RWPE1 (cell line): ENCODE measurements at places on chromosomes 1 and 21.

GRCh38 chr1:223081181-223081994 is 61.7 kb downstream of the TLR5 start:
- peak; percentile 91 for DNase-seq

- DNase-seq, result no peak
These were observed at the start of gene DMRTA2 for GRCh38 chr1:50422946-50423669. Gene DMRTA2, minus strand, starts transcription at chr1:50423443. Its CDS starts 1,907 bp downstream, at chr1:50421536.

DNA sequence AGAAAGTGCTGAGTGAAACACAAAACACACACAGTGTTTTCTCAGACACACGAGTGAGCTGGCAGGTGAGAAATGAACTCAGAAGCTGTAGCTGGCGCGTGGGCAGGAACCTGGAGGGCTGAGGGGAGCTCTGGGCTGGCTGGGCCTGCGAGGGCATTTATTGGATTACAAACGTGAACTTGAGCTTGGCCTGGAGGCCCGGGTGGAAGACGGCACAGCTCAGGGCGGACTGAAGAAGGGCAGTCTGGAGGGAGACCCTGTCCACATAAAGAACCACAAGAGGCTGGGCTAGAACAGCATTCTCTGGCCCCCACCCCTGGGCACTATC is 52.1 kb upstream of the ADARB1 start:
- no peak for DNase-seq

- no peak for DNase-seq
These were observed 39.0 kb downstream of the NDC1 start for GRCh38 chr1:53799141-53799540.

DNA sequence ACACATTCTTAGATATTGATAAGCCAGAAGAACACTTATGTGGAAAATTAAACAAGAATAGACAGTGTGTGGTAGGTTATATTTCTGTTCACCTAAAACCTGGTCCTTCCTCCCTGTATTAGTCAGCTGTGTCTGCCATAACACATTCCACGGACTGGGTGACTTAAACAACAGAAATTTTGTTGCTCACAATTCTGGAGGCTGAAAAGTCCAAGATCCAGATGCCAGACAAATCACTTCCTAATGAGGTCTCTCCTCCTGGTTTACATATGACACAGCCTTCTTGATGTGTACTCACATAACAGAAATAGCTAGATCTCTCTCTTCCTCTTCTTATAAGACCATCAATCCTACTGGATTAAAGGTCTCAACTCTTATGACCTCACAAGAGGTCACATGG is 25.7 kb downstream of the JMJD4 start:
- DNase-seq, result no peak

GRCh38 chr1:178946416-178946815 is 75.5 kb upstream of the ANGPTL1 start:
- no peak for DNase-seq

DNA sequence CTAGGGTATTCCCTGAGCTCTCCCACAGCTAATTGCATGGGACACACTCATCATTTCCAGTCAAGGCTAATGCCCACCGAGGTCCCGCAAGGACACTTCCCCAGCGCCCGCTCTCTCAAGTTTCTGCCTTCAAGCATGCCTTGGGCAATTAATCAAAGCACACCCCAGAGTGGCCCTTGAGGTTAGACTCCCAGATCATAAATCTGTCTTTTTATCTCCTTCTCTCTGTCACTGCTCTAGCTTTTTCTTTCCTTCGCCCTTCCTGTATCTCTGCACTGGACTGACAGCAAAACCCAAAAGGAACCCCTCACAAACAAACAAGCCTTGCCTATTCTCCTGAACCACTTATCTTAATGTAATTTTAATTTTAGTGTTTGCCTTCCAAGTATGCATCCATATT is 7.9 kb upstream of the EXOSC10 start:
- DNase-seq, result no peak

GRCh38 chr1:179828554-179829110 is 49.0 kb downstream of the TOR1AIP2 start:
- no peak for DNase-seq

- DNase-seq, result peak; percentile 42
These were observed 142.8 kb downstream of the ZZZ3 start for GRCh38 chr1:77539519-77540142.

DNA sequence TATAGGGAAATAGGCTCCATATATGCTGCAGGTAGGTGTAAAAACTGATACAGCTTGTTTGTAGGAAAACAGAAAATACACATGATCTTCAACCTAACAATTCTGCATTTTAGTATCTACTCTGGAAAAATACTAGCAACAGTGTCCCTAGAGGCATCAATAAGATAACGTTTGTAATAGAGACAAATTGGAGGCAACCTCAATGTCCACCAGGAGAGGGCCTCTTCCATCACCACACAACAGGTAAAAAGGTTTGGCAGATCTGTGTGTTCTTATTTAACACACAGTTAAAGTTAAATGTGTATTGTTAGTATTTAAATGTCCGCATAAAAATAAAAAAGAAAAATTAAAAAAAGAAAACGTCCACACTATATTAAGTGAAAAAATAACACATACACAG is 5.4 kb downstream of the EIF2D start:
- peak; percentile 79 for DNase-seq

- DNase-seq, result no peak
These were observed 15.5 kb downstream of the CD101 start for GRCh38 chr1:117017062-117017461.

DNA sequence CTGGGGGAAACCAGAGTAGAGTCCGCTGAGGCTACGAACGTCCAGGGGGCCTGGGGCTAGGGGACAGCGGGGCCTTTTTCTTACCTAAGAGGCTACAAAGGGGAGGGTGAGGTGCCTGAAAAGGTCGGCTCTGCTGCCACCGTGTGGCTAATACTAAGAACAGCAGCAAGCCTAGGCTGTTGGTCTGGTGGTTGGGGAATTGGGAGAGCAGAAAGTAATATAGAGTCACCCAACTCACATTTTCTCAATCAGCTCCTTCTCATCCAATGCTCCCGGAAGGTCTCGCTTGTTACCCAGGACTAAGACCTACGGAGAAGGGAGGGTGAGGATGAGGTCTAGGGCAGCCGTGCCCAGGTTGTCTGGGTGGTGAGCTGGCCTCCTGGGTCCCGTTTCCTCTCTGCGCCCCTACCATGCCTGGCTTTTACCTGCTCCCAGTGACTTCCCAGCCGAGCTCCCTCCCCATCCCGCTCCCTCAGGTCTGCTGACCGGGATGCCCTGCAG is 9.3 kb downstream of the ARL8A start:
- peak; percentile 94 for DNase-seq

DNA sequence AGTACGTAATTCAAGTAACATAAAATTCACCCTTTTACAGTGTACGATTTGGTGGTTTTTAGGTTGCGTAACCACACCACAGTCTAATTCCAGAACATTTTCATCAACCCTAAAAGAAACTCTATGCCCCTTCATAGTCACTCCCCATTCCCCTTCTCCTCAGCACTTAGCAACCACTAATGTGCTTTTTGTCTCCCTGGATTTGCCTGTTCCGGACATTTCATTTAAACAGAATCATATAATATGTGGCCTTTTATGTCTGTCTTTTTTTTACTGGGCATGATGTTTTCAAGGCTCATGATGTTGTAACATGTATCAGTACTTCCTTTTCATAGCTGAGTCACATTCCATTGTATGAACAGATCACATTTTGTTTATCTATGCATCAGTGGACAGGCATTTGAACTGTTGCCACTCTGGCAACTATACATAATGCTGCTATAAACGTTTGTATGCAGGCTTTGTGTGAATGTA is 20.8 kb downstream of the OBSCN start:
- peak; percentile 78 for DNase-seq

- peak; percentile 49 for DNase-seq
These were observed 335.0 kb upstream of the GREM2 start for GRCh38 chr1:240946926-240947325.

DNA sequence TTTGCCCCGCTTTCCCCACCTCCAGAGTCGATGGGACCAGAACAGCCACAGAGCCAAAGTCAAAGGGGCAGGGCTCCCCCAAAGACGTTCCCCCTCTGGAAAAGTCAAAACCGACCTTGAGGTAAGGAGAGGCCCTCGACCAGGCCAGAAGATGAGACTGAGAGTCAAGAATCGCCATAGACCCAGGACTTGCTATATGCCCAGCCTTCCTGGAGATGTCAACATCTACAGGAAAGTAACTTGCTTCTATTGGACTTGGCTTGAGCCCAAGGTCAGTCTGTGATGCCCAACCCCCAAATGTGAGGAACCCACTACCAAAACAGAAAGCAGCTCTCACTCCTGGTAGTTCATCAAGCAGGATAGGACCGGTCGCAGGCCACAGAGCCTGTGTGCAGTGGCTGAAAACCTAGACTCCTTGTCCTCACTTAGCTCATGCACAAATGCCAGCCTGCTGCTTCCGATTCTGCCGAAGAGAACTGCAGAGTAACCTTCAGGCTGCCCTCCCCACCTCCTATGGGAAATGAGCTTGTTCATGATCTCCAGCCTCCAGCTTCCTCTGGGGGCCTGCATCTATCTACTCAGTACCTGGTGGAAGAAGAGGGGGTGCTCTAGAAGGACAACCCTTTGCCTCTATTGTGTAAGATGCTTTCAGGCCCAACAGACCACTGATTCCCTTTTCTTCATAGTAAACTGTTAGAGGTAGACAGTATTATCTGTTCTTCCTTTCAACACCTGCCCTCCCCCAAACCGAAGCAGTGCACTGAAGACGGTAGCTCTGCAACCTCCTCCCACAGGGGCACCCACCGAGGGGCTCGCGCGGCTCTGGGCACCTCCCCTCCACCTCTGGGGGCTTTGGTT is 1.4 kb downstream of the ACOT7 start:
- no peak for DNase-seq

DNA sequence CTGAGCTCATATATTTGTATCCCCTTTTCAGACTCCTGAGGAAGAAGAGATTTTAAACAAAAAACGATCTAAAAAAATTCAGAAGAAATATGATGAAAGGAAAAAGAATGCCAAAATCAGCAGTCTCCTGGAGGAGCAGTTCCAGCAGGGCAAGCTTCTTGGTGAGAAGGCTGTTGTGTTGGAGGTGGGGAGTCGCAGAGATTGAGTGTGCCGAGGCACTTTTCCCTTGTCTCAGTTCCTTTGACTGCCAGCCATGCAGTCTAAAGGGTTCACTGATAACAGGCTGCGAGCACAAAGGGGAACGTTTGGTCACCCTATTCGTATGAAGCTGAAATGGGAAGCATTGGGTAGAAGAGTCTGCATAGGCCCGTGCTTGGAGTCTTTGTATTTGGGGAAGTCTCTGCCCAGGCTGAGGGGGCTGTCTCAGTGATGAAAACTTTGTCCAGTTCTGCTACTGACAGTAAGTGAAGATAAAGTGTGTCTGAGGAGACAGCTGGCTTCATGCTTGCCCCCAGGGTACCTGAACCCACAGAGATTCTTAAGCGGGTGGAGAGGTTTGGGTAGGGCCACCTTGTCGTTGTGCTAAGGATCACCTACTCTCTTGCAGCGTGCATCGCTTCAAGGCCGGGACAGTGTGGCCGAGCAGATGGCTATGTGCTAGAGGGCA is 2.8 kb downstream of the RPS8 start:
- DNase-seq, result no peak

- peak; percentile 84 for DNase-seq
These were observed 100.4 kb downstream of the PSMG1 start for GRCh38 chr21:39082656-39083376.

DNA sequence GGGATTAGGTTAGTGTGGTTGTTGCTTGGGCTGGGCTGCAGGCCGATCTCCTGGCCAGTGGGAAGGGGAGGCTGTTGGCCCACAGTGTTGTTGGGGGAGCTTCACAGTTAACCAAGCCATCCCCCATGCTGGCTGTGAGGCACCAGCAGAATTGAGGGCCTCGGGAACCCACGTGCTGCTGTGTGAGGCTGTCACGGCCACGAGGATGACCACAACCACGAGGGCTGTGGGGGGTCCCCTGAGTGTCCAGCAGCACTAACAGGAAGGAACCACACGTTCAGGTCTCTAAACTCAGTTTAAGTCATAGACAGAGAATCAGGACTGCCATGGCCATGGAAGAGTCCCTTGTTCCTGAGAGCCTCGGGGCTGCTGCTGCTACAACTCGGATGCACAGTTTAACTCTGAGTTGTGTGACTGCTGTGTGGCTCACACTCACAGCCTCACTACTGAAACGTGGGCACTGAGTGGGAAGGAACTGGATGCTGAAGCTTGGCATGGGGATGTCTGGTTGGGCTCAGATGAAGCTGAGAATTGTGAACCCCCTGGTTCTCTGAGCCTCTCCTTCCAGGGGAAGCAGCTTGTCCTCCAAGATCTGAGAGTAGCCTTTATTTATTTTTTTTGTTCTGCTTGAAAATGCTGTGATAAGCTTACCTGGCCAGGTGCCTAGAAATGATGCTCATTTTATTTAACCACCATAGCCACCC is 4.8 kb upstream of the MMEL1 start:
- no peak for DNase-seq

- no peak for DNase-seq
These were observed 10.2 kb upstream of the CREG1 start for GRCh38 chr1:167563579-167564246.

DNA sequence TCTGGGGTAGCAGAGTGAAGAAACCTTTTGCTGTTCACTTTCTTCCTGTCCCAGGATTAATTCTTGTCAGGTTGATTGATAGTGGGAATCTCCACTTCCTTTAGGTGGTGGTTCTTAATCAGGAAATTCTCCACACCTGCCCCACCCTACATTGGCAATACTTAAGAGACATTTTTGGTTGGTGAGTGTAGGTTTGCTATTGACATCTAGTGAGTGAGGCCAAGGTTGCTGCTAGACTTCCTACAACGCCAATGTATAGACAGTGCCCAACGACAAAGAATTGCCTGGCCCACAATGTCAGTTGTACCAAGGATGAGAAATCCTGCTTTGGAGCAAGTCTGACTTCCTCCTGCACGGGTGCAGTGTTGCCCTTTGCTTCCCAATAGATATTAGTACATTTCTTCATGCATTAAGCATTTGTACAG is 38.5 kb downstream of the MAP3K7CL start:
- peak; percentile 70 for DNase-seq

DNA sequence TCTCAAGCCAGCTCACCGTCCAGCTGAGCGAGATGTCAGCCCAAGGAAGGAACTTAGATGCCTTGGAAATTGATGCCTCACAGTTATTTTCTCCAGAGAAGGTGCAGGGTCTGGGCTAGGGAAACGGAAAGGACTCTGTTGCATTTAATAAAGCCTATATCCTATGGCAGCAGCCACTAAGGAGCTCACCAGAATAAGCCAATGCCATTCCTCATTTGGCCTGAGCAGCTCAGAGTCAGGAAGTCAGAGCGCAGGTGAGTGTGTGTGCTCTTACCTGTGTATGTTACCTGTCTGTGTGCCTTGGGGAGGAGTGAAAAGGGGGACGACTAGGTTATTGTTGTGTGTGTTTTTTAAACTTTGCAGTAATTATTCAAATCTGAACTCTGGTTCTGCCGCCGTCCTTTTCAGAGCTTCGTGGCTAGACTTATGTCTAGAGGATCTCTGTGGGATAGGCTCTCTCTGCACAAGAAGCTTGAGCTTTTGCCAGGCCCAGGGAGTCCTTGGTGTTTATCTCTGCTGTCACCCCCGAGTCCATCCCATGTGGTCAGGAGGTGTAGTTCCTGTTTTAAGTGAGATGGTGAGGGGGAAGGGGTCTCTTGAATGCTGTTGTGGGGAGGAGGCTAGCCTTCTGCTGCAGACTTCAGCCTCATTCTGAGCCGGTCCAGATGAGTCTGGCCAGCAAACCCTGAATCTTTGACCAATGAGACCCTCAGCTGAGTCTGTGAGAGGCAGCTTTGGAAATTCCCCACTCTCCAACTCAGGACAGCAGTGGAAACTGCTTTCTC is 2.4 kb downstream of the TMCC2 start:
- no peak for DNase-seq
